ENCODE measurements at places on chromosomes 3 and 15.

DNA sequence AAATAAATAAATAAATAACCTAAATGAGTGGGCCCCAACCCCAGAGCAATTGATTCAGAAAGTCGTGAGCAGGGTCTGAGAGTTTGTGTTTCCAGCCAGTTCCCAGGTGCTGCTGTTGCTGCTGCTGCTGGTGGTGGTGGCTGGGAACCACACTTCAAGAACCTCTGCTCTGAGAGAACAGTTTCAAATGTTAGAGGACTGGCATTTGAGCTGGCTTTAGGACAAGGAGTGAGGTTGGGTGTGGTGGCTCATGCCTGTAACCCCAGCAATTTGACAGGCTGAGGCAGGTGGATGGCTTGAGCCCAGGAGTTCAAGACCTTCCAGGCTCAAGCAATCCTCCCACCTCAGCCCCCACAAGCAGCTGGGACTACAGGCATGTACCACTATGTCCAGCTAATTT is 123.1 kb upstream of the UBE2E1 start:
- H3K4me3 ChIP-seq, result no peak overlapping the region
- H3K36me3 ChIP-seq, result no peaks in the 10 kb centered on the region
- H3K27ac ChIP-seq, result no peak overlapping the region

DNA sequence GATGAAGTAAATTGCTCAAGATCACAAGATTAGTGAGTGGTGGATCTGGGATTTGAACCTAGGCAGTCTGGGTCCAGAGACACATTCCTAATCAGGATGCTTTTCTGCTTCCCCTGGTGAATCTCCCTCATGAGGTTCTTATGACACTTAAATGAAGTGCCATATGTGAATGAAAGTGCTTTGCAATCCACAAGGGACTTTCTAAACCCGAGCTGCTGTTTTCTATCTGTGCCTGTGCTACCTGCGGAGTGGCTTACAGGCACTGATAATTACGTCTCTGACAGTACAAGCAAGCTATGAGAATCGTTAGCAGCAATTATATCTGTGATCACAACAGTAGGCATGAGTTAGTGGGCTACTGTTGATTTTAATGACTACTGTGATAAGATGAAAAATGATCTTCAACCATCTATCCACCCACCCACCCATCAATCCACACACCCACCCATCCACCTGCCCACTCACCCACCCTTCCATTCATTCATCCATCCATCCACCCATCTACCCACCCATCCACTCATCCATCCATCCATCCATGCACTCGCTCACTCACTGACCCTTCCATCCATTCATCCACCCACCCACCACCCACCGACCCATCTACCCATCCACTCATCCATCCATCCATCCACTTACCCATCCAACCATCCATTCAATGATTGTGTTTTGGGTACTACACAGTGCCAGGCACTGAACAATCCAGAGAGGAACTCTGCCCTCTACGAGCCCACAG is 51.8 kb downstream of the ATP2B2 start:
- no peak for DNase-seq
- no peak overlapping the region for H3K27ac ChIP-seq
- no peak overlapping the region for H3K4me3 ChIP-seq

DNA sequence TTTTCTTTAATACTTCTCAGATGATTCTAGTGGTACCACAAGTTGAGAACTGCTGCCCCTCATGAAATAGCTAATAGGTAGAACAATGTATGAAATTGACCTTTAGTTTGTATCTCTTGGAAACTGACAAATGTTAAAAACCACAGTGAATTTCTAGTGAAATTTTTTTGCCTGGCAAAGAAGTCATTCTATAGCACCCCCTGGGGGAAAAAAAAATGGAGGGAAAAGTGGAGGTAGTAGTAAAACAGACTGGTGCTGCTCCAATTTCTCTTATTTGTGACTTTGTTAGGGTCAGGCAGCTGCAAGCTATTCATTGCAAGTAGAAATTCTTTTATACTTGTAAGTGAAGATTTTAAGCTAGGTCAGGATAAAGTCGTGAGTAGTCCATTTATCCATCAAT is 605.0 kb downstream of the NLGN1 start:
- no peaks in the 10 kb centered on the region for H3K36me3 ChIP-seq
- H3K27me3 ChIP-seq, result no peaks in the 10 kb centered on the region
- no peak overlapping the region for H3K27ac ChIP-seq
- H3K4me3 ChIP-seq, result no peak overlapping the region
- H3K4me1 ChIP-seq, result no peaks in the 10 kb centered on the region

DNA sequence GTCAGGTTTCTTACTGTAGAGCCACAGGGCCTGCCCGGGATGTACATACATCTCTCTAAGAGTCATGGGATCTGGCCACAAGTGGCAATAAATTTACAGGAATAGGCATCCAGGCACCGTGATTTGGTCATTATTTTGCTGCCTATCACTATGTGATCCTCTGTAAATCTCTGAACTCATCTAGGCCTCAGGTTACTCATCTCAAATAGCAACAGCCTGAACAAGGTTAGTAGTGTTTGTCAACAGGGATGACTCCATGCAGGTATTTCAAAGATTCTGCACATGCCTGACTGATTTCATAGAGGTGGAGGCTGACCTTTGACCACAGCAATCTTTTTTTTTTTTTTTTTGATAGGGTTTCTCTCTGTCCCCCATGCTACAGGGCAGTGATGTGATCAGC is 88.8 kb upstream of the TBL1XR1 start:
- DNase-seq, result peak; percentile 77
- H3K27ac ChIP-seq, result no peak overlapping the region
- H3K4me1 ChIP-seq, result peaks cover 18% of the 10 kb centered on the region
- no peaks in the 10 kb centered on the region for H3K36me3 ChIP-seq
- H3K4me3 ChIP-seq, result no peak overlapping the region

GRCh38 chr15:63500265-63501250 is 3.8 kb upstream of the USP3 start:
- H3K4me3 ChIP-seq, result no peak overlapping the region
- H3K4me1 ChIP-seq, result peaks cover 34% of the 10 kb centered on the region
- peak overlapping the region; percentile 99 for H3K27ac ChIP-seq
- H3K27me3 ChIP-seq, result no peaks in the 10 kb centered on the region

- H3K4me3 ChIP-seq, result no peak overlapping the region
- H3K36me3 ChIP-seq, result no peaks in the 10 kb centered on the region
- no peak for DNase-seq
- H3K4me1 ChIP-seq, result no peaks in the 10 kb centered on the region
These were observed 59.2 kb upstream of the RAB6B start for GRCh38 chr3:133954717-133955360.

DNA sequence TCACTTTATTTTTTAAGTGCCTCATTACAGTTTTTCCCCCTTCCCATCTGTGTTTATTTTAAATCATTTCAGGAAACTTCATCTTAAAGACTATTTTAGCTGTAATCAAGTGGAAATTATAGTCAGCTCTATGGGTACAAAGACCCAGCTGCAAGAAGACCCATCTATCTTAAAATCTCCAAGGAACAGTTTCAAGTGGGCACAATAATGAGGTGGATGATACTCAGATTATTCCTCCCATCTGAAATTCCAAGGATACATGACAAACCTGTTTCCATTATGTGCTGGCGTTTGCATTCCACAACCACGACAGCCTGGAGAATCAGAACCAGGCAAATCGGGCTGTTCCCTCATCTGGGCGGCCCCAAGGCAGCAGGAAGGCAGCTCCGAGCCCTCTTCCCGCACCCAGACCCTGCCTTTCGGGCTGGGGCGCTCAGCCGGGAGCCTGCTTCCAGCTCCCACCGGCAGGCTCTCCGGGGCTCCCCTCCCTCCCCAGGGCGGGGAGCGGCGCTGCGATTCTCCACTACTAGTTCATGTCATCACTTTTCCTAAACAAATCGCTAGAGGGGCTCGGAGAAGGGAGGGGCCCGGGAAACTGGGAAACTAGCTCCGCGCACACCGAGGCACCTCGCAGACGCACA is at the start of gene MGLL:
TSS of gene MGLL (minus strand) at position 475 of the 641 bp plus-strand sequence. CDS start at position 278, 197 bp downstream.
- peak within 1 kb of the TSS; percentile 68 for H3K27ac ChIP-seq
- H3K36me3 ChIP-seq, result peaks cover 19% of the 10 kb centered on the region
- peaks cover 13% of the 10 kb centered on the region for H3K4me1 ChIP-seq
- peak within 1 kb of the TSS; percentile 87 for H3K4me3 ChIP-seq

DNA sequence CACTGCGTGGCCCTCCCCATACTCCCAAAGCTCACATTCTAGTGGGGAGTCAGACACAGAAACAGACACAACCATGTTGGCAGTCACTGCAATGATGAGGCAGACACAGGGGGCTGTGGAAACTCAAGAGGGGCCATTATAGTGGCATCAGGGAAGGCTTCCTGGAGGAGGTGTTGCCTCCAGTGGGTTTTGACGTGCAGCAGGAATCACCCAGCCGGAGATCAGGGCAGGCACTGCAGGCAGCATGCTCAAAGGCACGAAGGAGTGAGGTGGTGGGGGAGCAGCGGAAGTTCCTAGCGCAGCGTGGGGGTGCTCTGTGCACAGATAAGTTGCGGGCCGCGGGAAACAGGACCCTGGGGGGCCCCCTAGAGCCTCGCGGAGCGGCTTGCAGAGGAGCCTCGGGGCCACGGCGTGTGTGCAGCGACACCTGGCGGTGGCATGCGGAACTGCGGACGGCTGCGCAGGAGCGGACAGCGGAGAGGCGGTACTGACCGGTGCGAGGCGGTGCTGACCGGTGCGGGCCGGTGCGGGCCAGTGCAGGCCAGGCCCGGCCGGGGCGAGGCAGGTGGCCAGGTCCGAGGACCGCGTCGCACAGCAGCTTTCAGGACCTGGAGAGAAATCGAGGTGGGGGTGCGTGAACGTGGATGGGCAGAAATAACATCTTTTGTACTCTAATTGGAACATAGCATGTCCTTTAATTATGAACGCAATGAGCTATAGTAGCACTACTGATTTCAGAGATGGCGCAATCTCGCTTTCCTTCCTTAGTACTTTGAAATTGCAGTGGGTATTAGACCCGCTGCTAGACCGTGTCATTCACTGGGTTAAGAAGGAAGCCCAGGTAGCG is 101.5 kb downstream of the FBLN2 start:
- peak; percentile 36 for DNase-seq
- no peaks in the 10 kb centered on the region for H3K36me3 ChIP-seq
- H3K4me1 ChIP-seq, result no peaks in the 10 kb centered on the region

DNA sequence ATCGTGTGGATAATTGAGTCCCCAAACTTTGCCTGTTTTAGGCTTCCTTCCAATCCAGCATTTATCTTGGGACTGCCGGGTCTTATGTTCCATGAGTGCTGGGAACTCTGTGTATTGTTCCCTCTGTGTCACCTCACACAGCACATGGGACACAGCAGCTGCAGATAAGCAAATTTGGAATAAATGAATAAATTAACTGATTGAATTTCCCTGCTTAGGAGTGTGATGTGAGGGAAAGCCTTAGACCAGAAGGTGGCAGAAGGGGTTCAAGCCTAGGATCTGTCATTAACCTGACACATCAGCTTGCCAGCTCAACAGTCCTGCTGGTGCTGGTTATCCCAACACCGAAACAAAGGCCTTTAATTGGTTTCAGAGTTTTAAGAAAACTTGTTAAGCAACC is 114.3 kb downstream of the OXSM start:
- no peaks in the 10 kb centered on the region for H3K36me3 ChIP-seq
- no peak overlapping the region for H3K4me3 ChIP-seq
- no peak for DNase-seq
- H3K27ac ChIP-seq, result no peak overlapping the region

- no peaks in the 10 kb centered on the region for H3K27me3 ChIP-seq
- no peak overlapping the region for H3K4me3 ChIP-seq
- peak; percentile 11 for DNase-seq
- no peak overlapping the region for H3K27ac ChIP-seq
- H3K4me1 ChIP-seq, result no peaks in the 10 kb centered on the region
These were observed 77.3 kb upstream of the MAGI1 start for GRCh38 chr3:66115858-66116654.

- no peaks in the 10 kb centered on the region for H3K4me1 ChIP-seq
- DNase-seq, result no peak
- H3K36me3 ChIP-seq, result no peaks in the 10 kb centered on the region
- no peaks in the 10 kb centered on the region for H3K27me3 ChIP-seq
These were observed 162.8 kb downstream of the SLC9A9 start for GRCh38 chr3:143685491-143685890.

GRCh38 chr3:49406571-49407565 is 4.9 kb downstream of the RHOA start:
- H3K27me3 ChIP-seq, result no peaks in the 10 kb centered on the region
- DNase-seq, result no peak
- H3K4me1 ChIP-seq, result peaks cover 8% of the 10 kb centered on the region
- peak overlapping the region; percentile 20 for H3K27ac ChIP-seq
- H3K36me3 ChIP-seq, result no peaks in the 10 kb centered on the region

DNA sequence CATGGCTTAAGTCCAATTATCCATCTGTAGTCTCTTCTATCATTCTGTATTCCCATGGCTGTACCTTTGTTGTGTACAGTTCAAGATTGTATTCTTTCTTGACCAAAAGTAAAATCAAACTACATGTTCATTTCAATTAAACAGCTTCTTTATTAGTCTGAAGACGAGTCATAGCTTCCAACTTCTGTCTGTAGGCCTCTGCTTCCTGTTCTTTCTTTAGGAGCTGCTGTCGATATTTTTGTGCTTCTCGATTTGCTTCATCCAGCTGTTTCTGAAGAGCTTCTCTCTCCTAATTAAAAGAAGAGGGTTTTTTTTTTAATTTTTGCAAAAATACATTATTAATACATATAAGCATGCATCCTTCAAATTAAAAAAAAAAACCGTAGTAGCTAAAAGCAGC is 13.0 kb upstream of the HDC start:
- no peak for DNase-seq
- no peaks in the 10 kb centered on the region for H3K36me3 ChIP-seq
- H3K27ac ChIP-seq, result no peak overlapping the region

- no peak overlapping the region for H3K27ac ChIP-seq
- H3K36me3 ChIP-seq, result no peaks in the 10 kb centered on the region
- no peak for DNase-seq
- no peaks in the 10 kb centered on the region for H3K27me3 ChIP-seq
These were observed 35.8 kb downstream of the COL8A1 start for GRCh38 chr3:99674086-99674789.

DNA sequence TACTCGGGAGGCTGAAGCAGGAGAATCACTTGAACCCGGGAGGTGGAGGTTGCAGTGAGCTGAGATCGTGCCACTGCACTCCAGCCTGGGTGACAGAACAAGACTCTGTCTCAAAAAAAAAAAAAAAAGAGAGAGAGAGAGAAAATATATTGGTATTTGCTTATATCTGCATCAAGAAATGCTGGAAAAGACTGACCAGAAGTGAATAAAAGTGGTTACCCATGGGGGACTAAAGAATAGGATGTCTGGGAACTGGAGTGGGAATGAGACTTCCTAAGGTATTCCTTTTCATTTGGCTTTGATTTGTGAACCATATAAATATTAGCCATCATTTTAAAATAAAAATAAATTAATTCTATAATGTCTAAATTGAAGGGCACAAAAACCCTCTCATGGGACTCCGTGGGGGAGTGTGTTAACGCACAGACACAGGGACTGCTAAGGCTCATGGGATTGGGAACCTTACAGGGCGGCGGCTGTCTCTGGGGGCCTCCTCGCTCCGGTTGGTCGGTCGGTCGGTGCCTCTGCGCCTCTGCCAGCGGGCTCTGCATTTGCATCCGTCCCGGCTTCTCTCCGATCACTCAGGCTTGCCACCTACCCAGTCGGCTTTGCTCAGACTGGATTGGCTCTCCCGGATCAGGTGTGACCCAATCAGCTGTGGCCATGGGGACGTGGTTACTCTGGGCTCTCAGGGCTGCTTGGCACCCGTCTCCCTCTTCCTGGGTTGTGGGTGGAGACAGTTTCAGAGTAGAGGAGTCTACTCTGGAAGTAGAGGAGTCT is 12.7 kb upstream of the TSPAN3 start:
- no peaks in the 10 kb centered on the region for H3K36me3 ChIP-seq
- no peak overlapping the region for H3K27ac ChIP-seq
- no peaks in the 10 kb centered on the region for H3K4me1 ChIP-seq
- H3K27me3 ChIP-seq, result no peaks in the 10 kb centered on the region
- peak overlapping the region; percentile 13 for H3K4me3 ChIP-seq
- DNase-seq, result peak; percentile 82

Measured in small intestine (tissue), 16 donors.